Endothelial cell of umbilical vein (primary cell): ENCODE measurements at places on chromosomes 6 and 20. TPM values are rescaled to one million over a fixed set of nuclear protein-coding genes. Genes with fewer than 3 reads are reported as not detected.

Gene ID4
- total RNA-seq, result not detected in 2 replicates

Gene TRIM39
- total RNA-seq, result 13.1 and 13.5 TPM in 2 replicates

Gene PMEPA1
- total RNA-seq, result 31.6 and 47.1 TPM in 2 replicates

Gene GNMT
- total RNA-seq, result 0.42 and 1.2 TPM in 2 replicates
